ENCODE measurements at places on chromosomes 4 and X.
A peak's percentile ranks its signal among the peaks of the same experiment; 100 is the strongest.

GRCh38 chrX:12949927-12950656 is 24.8 kb upstream of the TMSB4X start:
- DNase-seq: peak; percentile 74

- no peak for DNase-seq
Observed at GRCh38 chr4:153824501-153824900, 35.6 kb upstream of the SFRP2 start.

DNA sequence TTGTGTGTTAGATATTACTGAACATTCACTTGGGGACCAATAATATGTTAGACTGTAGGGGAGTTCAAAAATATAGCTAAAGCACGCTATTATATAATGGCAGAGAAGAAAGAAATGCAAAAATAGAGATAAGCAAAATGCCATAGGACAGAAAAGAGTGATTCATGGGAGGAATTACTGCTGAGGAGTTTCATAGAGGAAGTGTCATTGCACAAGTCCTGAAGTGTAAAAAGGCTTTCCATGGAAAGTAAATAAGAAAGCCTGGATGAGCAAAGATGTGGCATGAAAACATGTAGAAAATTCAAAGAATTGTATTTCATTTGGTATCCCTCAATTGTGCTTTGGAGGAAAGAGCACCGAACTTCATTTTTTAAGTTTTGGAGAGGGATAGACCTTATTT is 14.5 kb downstream of the HMGB2 start:
- DNase-seq: no peak

GRCh38 chr4:3461515-3462291 is 1.4 kb upstream of the DOK7 start:
- DNase-seq: peak; percentile 91

GRCh38 chrX:57737881-57738280 is 57.8 kb upstream of the NLRP2B start:
- no peak for DNase-seq

GRCh38 chr4:108540536-108540935 is 79.8 kb upstream of the RPL34 start:
- DNase-seq: no peak

- DNase-seq: no peak
Observed at GRCh38 chrX:36787752-36788151, 220.4 kb upstream of the FAM47C start.

DNA sequence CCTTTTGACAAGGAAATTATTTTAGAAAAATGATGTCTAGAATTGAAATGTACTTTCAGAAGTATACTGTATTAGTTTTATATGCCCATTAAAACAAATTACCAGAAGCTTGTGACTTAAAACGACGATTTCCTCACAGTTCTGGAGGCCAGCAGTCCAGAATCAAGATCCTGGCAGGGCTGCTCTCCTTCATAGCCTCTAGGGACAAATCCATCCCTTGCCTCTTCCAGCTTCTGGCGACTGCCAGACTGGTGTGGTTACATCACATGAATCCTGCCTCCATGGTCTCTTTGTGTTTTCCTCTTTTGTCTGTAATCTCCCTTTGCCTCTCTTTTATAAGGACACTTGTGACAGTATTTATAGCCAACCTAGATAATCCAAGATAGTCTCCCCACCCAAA is 97.1 kb downstream of the IQCM start:
- DNase-seq: no peak

GRCh38 chrX:103155201-103155600 is 59.7 kb upstream of the BEX4 start:
- no peak for DNase-seq

DNA sequence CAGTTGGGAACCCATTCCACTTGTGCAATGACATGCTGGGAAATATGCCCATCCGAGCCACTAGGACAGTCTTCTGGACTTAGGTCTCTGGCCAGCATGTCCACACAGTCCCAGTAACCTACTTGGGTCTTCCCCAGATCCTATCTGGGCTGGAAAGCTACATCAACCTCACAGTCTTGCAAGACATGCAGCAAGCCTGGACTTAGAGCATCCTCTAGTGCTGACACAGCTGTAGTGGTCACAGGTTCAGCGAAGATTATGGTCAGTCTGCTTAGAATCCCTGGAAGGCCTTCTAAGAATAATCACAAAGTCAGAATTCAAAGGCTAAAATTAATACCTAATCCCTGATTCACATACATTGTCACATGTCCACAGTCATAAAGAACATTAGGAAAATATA is 842.7 kb downstream of the STPG2 start:
- DNase-seq: no peak
